Left colon (tissue), 2 donors: ENCODE measurements at places on chromosomes 11 and 22.

- no peak for DNase-seq
Observed at GRCh38 chr22:39815932-39816331, 77.6 kb downstream of the ENTHD1 start.

DNA sequence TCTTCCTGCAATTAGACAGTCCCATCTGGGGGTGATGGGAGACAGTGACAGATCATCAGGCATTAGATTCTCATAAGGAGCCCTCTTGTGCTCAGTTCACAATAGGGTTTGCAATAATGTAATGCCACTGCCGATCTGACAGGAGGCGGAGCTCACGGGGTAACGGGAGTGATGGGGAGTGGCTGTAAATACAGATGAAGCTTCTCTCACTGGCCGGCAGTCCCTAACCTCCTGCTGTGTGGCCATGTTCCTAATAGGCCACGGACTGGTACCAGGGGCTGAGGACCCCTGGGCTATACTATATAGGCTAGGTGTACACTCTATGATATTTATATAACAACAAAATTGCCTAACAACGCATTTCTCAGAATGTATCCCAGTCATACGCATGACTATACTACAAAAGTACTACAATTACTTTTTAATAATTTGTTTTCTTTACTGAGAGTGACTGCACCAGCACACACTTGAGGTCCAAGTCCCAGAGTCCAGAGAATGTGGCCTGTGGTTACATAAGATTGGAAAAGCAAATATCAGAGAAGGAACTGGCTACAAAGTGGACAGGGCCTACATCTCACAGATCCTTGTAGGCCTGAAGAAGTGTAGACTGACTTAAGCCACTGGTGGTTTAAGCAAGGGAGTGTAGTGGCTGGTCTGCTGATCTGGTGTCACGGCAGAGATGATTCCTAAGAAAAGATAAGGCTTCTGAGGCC, 200.0 kb downstream of the LARGE1 start:
- DNase-seq = no peak

GRCh38 chr11:76501526-76502202, 56.8 kb downstream of the EMSY start:
- DNase-seq = no peak

DNA sequence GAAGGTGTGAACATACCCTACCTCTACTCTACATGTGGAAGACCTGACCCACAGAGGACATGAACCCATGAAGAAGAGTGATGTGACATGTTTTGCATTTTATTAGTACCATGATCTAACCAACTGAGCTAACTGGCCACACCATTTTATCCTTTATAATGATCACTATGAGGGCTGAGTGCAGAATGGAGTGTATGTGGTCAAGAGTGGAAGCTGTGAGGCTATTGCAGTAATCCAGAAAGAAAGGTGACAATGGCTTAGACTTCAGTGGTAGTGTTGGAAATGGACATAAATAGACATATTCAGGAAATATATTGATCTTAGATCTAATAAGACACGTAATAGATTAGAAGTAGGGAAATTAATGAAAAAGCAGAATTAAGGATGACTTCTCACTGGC, 3.8 kb downstream of the SRSF8 start:
- DNase-seq = no peak

GRCh38 chr22:20406686-20407408, 12.9 kb downstream of the ZNF74 start:
- no peak for DNase-seq

GRCh38 chr11:7321473-7322450, 70.1 kb downstream of the SYT9 start:
- no peak for DNase-seq
